IMR-90 (cell line): ENCODE measurements at places on chromosomes 6 and 20. TPM values are rescaled to one million over a fixed set of nuclear protein-coding genes. Genes with fewer than 3 reads are reported as not detected.

The OR2H2 gene
- total RNA-seq: not detected in 2 replicates

The HDGFL1 gene
- not detected in 2 replicates for total RNA-seq

The ANGPT4 gene
- not detected in 2 replicates for total RNA-seq

The TP53TG5 gene
- not detected in 2 replicates for total RNA-seq

The ZSCAN23 gene
- total RNA-seq: 5.3 and 8.4 TPM in 2 replicates

The PBX2 gene
- total RNA-seq: 13.9 and 17.7 TPM in 2 replicates

The PRDM13 gene
- total RNA-seq: not detected in 2 replicates

The OXT gene
- not detected in 2 replicates for total RNA-seq

The FAM217A gene
- total RNA-seq: not detected in 2 replicates

The BMP5 gene
- under 0.01 TPM in 2 replicates for total RNA-seq

The SDCBP2 gene
- total RNA-seq: 0.54 and 0.83 TPM in 2 replicates

The MDFI gene
- total RNA-seq: 0.18 and 0.28 TPM in 2 replicates
